ENCODE measurements at places on chromosomes 6 and 20. TPM values are rescaled to one million over a fixed set of nuclear protein-coding genes. Genes with fewer than 3 reads are reported as not detected.

Gene HSF2
- 20.2 TPM for total RNA-seq

Gene GATA5
- total RNA-seq: 0.07 TPM

Gene FAXC
- total RNA-seq: 0.07 TPM

Gene B4GALT5
- 75.4 TPM for total RNA-seq

Gene UST
- 3.4 TPM for total RNA-seq

Gene ZNF133
- total RNA-seq: 16.2 TPM

- no peak for DNase-seq
Observed at GRCh38 chr20:62219992-62220665, at the start of gene HRH3. Gene HRH3, minus strand, starts transcription at chr20:62220278. Its CDS starts 308 bp downstream, at chr20:62219970.

DNA sequence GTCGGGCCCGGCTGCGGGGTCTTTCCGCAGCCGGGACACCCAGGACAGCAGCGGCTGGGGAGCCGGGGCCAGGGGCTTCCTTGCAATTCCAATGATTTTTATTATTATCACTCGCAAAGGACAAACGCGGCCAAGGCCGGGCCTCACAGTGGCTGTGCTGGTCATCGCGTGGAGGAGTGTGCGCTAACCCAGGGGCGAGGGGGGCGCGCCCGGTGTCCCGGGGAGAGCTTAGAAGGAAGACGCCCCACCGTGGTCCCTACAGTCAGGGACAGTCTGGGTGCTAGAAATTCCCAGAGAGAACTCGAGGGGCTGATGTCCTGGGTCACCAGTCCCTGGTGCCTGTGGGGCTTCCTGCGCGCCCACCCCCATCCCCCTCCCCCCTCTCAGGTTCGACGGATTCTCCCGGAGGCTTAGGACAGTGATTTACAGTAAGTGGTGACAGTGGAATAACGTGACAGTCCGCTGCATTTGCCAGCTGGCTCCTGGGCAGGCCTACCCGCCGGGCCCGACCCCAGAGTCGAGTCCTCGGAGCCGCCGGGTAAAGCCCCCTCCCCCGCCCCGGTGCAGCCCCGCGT, 9.5 kb downstream of the FOXC1 start:
- no peak for DNase-seq

DNA sequence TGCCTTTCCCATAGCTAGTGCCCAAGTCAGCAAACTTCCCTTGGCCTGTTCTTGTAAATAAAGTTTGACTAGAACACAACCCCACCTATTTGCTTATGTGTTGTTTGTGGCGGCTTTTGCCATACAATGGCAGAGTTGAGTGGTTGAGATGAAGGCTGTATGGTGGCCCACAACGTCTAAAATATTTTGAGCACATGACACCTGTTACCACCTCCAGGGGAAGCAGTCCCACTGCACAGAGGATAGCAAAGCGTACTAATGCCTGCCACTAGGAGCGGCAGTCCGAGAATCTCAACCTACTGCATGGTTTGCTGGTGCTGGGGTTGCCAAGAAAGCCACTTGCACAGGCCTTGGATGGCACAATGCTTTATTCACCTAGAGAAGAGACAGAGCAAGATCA, 58.6 kb downstream of the TGM2 start:
- no peak for DNase-seq

DNA sequence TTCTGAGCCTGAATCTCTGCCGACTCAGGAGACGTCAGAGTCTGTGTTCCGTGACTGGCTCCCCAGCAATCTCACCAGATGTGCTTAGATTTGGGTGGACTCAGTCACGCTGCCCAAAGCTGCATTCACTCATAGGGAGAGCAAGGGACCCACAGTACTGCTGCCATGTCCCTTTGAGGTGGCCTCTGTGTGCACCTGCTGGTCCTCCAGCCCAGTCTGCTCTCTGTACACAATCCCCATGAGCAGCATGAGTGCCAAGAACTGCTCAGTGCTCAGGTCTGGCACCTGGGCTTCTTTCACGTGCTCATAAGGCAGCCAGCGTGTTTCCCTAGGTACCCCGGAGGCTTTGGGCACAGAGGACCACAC, 44.2 kb upstream of the TIAM2 start:
- no peak for DNase-seq

GRCh38 chr6:74066168-74066871, 370.3 kb downstream of the CD109 start:
- no peak for DNase-seq

- no peak for DNase-seq
Observed at GRCh38 chr6:129608886-129609537, 101.0 kb downstream of the ARHGAP18 start.

DNA sequence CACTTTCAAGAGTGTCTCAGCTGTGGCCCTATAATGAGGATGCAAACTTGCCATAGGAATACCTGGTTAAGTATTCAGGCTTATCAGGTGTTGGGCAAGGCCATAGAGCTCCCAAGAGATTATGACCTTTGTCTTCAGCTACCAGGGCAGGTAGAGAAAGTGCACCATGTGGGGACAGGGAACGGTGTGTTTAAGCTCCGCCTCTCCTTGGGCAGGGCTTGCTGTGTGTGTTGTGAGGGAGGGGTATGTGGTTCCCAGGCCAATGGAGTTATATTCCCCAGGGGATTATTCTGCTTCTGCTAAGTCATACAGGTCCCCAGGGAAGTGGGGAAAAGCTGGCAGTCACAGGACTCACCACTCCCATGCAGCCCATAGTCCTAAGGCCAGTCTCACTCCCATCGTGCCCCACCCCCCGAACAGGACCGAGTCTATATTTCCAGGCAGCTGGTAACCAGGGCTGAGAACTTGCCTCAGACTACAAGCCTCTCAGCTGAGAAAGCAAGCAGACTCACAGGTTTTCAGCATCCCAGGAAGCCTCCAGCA, 660.2 kb downstream of the HTR1B start:
- DNase-seq: no peak

DNA sequence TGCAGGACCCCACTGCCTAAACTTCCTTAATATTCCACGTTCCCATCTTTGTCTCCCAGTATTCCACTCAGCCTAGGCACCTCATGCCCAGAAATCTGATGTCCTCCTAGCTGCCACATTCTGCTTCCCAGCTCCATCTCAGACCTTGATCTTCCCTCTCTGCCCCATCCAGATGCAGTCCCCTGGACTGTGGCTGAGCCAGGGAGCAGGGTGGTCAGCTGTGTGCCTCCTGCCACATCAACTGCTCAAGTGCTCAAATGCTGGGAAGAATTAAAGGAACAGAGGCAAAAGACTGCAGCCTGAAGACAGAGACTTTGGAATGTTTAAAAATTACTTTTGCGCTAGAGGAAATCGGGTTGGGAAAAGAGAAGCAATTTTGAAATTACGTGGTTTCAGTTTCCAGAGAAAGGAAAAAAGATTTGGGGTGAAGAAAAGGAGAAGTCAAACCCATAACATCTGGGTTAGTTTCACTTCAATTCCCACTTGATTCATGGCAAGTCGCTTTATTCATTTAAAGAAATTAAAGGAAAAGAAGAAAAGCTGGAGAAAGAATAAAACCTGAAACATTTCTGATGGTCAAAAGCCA, 704.8 kb downstream of the PTPRT start:
- DNase-seq: no peak

GRCh38 chr6:48859562-48860123, 603.4 kb downstream of the MMUT start:
- DNase-seq: no peak

GRCh38 chr6:7047966-7048365, 59.8 kb upstream of the RREB1 start:
- DNase-seq: no peak

- DNase-seq: no peak
Observed at GRCh38 chr6:684831-685636, 7.9 kb downstream of the EXOC2 start.

DNA sequence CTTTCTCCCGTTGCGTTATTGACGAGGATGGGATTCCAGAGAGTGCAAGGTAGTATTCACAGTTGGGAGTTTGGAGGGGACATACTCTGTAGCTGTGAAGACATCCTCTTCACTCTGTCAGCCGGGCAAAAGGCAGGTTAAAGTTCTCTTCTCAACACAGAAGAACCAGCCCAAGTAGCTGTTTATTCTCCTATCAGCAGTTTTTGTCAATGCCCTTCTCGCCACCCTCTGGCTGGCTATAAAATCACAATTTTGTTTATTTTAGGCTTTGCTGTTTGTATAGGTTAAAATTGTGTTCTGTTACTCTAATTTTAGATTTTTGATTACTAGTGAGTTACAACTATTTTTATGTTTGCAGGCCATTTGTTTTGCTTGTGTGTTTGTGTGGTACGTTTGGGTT, 37.9 kb upstream of the MAS1 start:
- no peak for DNase-seq

- DNase-seq: no peak
Observed at GRCh38 chr6:18488004-18488403, 100.9 kb downstream of the RNF144B start.

- DNase-seq: no peak
Observed at GRCh38 chr20:20549267-20549612, 163.2 kb downstream of the RALGAPA2 start.

DNA sequence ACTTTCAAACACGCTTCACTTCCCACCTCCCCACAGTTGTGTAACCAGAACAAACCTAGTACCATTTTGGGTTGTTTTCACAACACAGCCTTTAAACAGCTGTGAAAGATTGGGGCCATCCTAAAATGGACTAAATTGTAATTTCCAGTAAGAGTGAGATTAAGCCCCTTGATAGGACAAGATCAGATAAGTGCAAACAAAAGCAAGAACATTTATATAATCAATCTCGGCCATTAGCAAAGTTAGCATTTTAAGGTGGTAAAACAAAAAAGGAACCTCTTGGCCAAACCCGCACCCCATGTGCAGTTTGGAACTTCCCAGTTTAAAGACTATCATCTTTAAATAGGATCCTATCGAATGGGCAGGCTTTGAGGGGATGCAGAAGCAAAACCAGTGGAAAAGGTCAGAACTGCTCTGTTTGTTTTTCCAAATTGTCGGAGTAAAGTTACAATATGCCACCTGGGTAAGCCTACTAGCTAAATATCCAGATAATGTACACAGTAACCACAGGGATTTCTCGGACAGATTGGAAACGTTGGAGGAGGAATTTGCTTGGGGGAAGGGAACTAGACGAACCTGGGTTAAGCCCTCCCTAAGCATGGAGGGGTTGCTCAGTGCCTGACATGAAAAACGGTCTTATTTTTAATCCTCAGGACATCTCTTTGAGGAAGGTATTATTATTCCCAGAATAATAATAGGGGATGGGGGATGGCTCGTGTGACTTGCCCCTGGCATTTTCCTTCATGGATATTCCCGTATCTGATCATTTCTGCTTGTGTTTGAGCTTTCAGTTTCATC, 159.8 kb upstream of the SALL4 start:
- no peak for DNase-seq

DNA sequence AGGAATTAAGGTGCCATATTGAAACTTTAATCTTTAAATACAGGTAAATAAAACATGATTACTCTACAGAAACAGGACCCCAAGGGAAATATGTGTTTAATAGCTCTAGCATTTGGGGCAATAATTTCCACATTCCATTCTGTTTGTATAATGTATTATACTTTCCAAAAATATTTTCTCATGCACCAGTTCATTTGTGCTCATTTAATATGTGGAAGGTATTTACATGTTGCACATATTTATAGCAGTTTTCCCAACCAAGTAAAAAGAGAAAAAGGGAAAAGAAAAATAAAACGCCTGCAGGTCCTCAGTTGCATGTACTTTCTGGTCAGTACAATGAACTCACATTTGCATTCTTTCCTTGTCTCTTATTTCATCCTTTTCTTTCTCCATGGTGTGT, 129.5 kb upstream of the SULF2 start:
- no peak for DNase-seq

GRCh38 chr6:19354181-19354580, 483.0 kb upstream of the ID4 start:
- no peak for DNase-seq

DNA sequence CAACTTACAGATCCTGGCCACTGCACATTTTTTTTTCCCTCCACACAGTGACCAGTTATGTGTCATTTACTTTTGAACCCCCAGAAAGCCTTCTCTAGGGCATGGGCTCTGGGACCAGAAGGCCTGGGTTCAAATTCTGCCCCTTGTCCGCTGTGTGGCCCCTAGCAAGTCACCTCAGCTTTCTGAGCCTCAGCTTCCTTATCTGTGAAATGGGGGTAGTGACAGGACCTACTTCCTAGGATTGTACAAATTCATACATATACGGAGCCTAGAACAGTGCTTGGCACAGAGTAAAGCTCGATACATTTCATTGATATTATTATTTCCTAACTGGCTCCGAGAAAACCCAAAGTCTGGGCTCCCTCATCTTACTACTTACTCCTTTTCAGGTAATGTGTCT, 1.6 kb downstream of the BPI start:
- no peak for DNase-seq

DNA sequence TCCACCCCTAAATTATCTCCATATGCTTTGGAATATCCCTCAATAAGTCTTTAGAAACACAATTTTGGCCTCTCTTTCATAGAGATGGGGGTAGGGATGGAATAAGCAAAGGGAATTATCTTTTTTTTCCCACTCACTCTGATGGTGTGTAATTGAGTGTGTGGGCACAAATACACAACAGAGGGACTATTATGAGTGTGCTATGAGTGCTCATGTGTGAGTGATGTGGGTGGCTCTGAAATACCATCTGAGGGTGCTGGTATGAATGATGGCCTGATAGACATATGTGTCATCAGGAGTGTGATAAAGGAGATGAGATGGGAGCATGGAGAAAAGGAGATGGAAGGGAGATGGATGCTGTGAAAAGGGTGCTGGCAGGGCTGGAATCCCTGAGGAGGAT, 35.6 kb downstream of the GSS start:
- no peak for DNase-seq

GRCh38 chr6:90375681-90376439, 79.2 kb upstream of the BACH2 start:
- no peak for DNase-seq

GRCh38 chr20:17827079-17827478, 127.3 kb downstream of the BANF2 start:
- DNase-seq: no peak
